ENCODE measurements at places on chromosomes 12 and 14.

- no peak for DNase-seq
Measured at GRCh38 chr12:103799504-103799856, 41.6 kb downstream of the NT5DC3 start.

DNA sequence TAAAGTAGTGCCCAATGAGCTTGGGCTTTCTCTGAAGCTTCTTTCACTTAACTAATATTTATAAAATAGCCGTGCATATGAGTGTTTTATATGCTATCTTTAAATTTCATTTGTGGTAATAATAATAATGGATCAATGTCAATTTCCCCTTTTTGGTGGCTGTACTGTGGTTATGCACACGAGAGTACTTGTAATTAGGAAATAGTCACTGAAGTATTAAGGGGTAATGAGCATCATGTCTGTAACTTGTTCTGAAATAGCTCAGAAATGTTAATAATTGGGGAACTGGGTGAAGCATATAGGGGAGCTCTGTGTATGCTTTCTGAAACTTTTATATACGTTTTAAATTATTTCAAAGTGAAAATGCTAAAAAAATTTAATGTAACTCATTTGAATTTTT, 7.0 kb upstream of the RNASE8 start:
- no peak for DNase-seq

DNA sequence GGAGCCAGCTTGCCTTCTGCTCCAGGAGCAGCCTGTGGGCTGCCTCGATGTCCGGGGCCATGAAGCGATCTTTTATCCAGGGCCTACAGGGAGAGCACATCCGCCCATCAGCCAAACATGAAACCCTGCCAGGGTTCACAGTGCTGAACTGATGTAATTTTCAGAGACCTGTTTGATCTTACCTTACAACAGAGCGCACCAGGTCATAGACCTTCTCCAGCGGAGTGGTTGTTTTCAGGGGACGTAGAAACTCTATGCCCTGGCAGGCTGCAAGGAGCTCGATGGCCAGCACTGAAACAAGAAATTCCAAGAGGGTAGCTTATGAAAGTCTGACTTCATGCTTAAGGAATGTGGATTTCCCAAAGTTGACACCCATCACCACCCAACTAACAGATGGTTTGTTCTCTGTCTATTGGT, 19.7 kb downstream of the HAL start:
- no peak for DNase-seq

- no peak for DNase-seq
Measured at GRCh38 chr14:89486961-89487360, 69.9 kb upstream of the FOXN3 start.

DNA sequence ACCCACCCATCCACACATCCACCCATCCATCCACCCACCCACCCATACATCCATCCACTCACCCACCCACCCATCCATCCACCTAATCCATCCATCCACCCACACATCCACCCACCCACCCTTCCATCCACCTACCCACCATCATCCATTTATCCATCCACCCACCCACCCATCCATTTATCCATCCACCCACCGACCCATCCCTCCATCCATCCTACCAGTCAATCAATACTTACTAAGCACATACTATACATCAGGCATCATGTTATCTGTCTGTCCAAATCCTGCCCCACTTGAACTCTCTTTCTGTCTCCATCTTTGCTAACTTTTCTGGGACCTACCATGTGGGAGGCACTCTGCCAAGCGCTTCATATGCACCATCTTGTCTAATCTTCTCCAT, 15.4 kb downstream of the GALNT9 start:
- DNase-seq, result no peak

DNA sequence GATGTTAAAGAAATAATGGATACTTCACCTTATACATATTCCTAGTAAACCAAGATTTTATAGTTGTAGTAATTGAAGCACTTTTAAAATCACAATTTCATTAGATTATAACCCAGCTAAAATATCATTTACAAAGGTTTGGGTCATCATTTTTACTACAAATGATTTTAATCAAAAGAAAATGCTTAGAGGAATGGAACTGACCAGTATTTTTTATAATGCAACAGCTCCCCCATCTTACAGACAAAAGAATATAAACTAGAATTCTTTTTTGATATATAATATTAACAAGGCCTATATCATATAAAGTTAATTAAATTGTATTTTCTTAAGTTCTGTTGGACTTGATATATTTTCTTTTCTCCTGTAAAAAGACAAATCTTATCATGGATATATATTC, 20.4 kb upstream of the LRFN5 start:
- DNase-seq, result no peak

- DNase-seq, result no peak
Measured at GRCh38 chr14:31405106-31405505, 15.2 kb downstream of the HEATR5A start.

GRCh38 chr12:128078301-128078971, 188.5 kb upstream of the TMEM132C start:
- no peak for DNase-seq

- DNase-seq, result no peak
Measured at GRCh38 chr12:11732715-11733114, 83.2 kb downstream of the ETV6 start.

- no peak for DNase-seq
Measured at GRCh38 chr14:44639781-44640385, 132.8 kb upstream of the FSCB start.

GRCh38 chr14:68331426-68331825, 461.4 kb downstream of the ZFP36L1 start:
- no peak for DNase-seq

- DNase-seq, result no peak
Measured at GRCh38 chr12:58833853-58834252, 86.5 kb downstream of the LRIG3 start.

DNA sequence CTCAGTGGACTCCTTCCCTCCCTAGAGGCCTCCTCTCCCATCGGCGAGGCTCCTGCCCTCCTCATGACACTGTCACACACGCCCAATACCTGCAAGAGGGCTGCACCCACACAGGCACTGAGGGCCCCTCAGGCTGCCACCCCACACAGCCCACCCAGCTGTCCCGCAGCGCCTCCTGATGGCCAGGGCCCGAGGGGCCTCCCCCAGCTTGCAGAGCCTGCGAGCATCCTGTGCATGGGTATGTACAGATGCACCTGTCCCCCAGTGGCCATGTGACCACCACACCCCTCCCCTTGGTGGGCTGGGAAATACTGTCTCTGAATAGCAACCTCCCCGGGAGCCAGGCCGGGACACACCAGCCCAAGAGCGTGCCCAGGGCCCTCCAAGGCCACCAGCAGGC, 19.0 kb upstream of the NUDT14 start:
- no peak for DNase-seq

- DNase-seq, result no peak
Measured at GRCh38 chr14:100578552-100578951, 8.7 kb downstream of the BEGAIN start.

- no peak for DNase-seq
Measured at GRCh38 chr12:82527165-82527780, 159.4 kb upstream of the TMTC2 start.

DNA sequence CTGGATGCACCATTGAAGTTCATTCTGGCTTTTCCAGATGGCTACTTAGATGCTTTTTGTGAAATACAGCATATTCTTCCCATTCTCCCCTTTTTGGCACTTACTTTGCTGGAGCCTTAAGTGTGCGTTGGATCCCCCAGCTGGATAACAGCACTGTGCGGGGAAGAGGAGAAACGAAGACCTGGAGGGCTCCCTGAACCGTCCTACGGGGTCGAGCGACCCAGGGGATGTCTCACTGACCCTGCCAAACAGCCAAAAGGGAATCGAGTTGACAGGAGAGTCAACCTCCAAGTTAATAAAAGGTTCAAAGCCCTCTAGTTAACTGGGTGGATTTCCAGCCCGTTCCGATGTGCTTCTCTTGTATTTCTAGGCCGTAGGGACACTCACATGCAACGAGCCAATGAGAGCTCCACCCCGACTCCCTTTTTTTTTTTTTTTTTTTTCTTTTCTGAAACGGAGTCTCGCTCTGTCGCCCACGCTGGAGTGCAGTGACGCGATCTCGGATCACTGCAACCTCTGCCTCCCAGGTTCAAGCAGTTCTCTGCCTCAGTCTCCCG, 1.0 kb upstream of the CAMKK2 start:
- DNase-seq, result no peak

DNA sequence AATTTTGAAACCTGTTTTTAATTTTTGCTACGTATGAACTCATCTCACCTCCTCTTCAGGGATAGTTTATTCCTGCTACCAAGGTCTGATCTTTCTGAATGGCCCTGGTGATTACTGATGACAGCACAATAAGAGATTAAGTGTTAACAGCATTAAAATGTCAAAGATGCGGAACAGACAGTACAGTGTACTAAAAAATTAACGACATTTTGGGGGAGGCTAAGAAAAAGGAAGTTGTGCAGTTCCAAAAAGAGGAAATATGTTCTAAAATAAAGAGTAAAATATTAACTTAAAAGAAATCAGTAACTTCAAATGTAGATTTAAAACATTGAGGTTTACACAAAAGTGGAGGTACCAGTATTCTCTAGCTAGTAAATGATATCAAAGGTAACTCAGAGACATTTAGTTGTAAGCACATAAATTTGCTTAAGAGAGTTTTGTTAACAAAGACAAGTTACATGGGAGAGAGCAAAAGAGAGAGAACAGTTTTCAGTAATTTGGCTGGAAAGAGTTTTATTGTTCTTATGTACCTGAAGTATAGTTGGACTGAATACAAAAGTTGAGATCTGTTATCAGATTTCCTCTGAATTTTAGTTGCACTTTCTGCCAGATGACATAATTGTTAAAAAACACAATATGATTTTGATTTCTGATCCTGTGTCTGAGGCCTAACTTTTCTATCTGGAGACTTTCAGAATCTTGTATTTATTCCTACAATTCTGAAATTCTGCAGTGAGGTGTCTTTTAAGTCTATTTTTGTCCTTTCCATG, 4.2 kb upstream of the CLECL1 start:
- no peak for DNase-seq

- no peak for DNase-seq
Measured at GRCh38 chr12:105272814-105273416, 36.9 kb upstream of the APPL2 start.

- DNase-seq, result no peak
Measured at GRCh38 chr14:50719911-50720759, 52.0 kb upstream of the SAV1 start.

DNA sequence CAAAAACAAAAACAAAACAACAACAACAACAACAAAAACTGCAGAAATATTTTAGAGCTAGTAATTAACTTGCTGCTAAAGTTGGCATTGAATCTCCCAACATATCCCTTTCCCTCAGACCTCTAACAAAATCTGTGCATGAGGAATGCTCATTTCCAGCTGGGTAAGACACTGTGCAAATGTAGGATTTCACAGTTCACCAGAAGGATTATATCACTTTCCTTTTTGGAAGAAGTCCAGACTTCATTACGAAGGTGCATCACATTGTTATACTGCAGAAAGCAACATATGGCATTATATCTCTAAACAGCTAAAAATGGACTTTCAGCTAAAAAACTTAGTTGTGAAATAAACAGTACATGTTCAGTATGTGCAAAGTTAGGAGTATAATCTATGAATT, 341.8 kb downstream of the FSCB start:
- no peak for DNase-seq
